NCI-H187 treated with DMSO at 0.1 percent for 48 hours (cell line): ENCODE measurements at places on chromosomes 6 and 20.
A peak's percentile ranks its signal among the peaks of the same experiment; 100 is the strongest.

DNA sequence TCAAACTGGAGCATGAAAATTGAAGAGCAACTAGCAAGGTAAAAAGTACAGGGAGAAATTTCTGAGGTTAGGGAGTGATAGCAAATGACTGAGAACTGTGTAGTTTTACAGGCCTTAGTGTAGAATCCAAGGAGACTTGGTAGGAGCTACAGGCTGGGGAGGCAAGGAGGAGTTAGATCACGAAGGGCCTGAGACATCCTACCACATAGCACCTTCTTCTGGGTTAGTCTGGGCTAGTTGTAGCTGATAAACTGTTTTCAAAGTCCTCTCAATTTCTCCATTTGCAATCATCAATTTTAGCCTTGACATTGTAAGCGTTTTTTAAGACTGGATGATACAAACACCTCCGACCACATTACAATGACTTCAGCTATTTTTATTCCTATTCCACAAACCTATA is 209.7 kb downstream of the TMEM200A start:
- no peak for DNase-seq

DNA sequence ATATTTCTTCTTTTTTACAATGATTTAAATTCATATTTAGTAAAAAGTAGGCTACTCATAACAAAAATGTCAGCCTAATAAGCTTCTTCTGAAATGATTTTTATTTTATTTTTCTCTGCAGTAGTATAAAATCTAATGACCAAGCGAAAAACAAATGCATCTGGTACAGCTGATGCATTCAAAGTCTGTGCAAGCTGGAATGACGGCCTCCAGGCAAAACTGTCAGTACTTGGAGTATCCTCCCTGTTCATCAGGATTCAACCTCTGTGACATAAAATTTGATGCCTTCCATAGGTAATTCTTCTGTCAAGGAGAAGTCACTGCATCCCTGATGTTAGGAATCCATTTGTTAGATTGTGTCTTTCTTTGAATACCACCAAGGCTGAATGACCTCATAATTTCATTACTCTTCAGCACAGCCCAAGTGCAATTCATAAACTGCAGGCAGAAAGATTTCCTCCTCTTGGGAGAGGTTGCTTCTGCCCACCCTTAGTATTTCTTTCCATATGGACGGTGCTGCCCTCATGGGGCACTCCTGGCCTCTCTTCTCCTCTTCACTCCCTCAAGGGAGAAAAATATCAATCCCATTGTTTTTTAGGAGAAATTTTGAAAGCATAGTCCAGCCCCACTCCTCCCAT is 146.4 kb upstream of the STXBP5 start:
- no peak for DNase-seq

GRCh38 chr6:31665501-31666336 is at the start of gene CSNK2B:
Gene CSNK2B (plus strand): TSS chr6:31666080. CDS start chr6:31666832, 752 bp downstream.
- peak; percentile 84 for DNase-seq

DNA sequence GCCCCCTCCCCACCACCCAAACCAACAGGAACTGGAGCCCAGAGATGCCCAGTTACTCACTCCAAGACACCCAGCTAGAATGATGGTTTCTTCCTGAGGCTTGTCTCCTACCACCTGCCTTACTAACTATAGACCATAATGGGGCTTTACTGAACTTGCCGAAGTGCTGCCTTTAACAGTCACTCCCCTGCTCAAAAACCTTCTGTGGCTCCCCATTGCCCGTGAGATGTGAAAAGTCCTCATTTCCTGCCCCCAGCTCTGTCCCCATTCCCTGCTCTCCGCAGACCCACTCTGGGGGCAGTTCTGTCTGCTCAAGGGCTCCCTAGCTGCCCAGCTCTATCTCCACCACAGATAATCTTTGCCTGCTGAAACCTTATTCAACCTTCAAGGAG is 4.9 kb downstream of the SIGLEC1 start:
- no peak for DNase-seq

DNA sequence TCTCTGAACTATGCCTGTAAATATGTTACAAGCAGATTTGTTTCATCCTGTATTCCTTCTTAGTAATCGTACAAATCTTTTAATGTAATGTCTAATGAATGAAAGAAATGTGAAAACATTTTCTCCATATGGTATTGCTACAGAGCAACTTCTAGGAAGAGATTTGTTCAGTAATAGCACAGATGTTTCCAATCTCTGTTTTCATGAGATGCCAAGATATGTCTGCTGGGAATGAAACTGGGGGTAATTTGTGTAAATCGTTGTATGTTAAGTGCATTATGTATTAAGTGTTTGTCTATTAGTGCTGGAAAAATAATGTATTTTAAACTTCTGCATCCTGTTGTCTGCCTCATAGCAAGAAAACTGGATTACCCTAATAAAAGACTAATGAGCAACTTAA is 722.2 kb upstream of the EYS start:
- no peak for DNase-seq

GRCh38 chr20:21136015-21136732 is 10.3 kb downstream of the KIZ start:
- DNase-seq = no peak

- DNase-seq = no peak
These were observed 24.7 kb downstream of the CTCFL start for GRCh38 chr20:57500235-57500634.

- no peak for DNase-seq
These were observed 29.1 kb downstream of the SLC13A3 start for GRCh38 chr20:46622165-46622564.

DNA sequence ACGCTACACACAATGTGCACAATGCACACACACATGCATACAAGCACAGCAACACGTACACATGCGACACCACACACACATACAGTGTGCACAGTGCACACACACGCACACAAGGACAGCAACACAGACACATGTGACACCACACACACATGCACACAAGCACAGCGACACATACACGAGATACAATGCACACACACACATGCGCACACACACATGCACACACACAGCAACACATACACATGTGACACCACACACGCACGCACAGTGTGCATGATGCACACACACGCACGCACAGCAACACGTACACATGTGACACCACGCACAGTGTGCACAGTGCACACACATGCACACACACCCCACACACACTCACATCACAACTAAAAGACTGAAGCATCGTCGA is 327.3 kb downstream of the THBS2 start:
- DNase-seq = no peak

- peak; percentile 69 for DNase-seq
These were observed 48.4 kb upstream of the CDYL start for GRCh38 chr6:4727671-4728435.

DNA sequence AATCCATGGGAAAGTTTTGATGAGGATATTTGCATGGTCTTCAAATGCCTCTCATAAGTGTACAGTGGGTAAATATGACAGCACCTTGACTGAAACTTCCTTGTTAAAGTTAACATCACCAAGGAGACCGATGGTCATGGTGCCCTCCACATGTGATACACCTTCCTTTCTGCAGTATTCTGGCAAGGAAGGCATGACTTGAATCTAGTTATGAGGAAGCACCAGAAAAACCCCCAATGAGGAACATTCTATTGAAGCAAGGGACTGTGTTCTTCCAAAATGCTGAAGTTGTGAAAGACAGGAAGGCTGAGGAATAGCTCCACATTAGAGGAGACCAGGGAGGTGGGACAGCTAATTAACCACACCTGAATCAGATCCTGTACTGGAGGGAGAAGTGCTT is 118.3 kb downstream of the SLC24A3 start:
- no peak for DNase-seq

- DNase-seq = no peak
These were observed 19.8 kb downstream of the CYP21A2 start for GRCh38 chr6:32057966-32058365.

GRCh38 chr20:60477958-60478357 is 519.7 kb downstream of the CDH26 start:
- no peak for DNase-seq

- peak; percentile 42 for DNase-seq
These were observed 4.2 kb downstream of the KCNK17 start for GRCh38 chr6:39309942-39310531.

GRCh38 chr20:19601126-19601810 is 156.8 kb upstream of the RIN2 start:
- no peak for DNase-seq

DNA sequence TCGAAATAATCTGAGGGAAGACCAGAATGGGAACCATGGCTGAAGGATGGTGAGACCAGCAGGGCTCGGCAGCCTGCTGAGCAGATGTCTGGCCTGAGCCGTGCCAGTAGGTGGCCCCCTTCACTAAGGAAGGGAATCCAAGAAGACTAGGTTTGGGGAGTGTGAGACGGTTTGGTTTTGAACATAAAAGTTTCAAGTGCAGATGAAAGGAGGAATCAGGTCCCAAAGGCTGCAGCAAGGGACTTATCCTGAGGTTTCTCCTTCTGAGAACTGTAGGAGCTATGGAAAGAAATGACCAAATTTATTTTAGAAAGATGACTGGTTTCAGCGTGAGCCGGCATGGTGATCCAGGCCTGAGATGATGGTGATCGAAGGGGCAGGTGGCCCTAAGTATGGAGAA is 4.6 kb upstream of the OSER1 start:
- DNase-seq = no peak
